ENCODE measurements at places on chromosomes 4 and X.

GRCh38 chr4:15162465-15163283, 160.4 kb downstream of the CPEB2 start:
- no peak overlapping the region for H3K4me3 ChIP-seq
- no peaks in the 10 kb centered on the region for H3K27me3 ChIP-seq
- H3K27ac ChIP-seq, result no peak overlapping the region
- no peaks in the 10 kb centered on the region for H3K36me3 ChIP-seq
- DNase-seq, result no peak

- no peaks in the 10 kb centered on the region for H3K4me1 ChIP-seq
- no peaks in the 10 kb centered on the region for H3K36me3 ChIP-seq
- no peak overlapping the region for H3K27ac ChIP-seq
- H3K4me3 ChIP-seq, result no peak overlapping the region
Measured at GRCh38 chr4:47661741-47662140, 176.1 kb downstream of the CORIN start.

- H3K36me3 ChIP-seq, result no peaks in the 10 kb centered on the region
- H3K4me3 ChIP-seq, result no peak overlapping the region
- DNase-seq, result no peak
- H3K4me1 ChIP-seq, result no peaks in the 10 kb centered on the region
Measured at GRCh38 chr4:64464581-64464980, 55.3 kb upstream of the TECRL start.

GRCh38 chr4:79155336-79155735, 170.5 kb downstream of the NAA11 start:
- H3K27me3 ChIP-seq, result no peaks in the 10 kb centered on the region
- H3K36me3 ChIP-seq, result no peaks in the 10 kb centered on the region
- DNase-seq, result no peak
- H3K27ac ChIP-seq, result no peak overlapping the region

DNA sequence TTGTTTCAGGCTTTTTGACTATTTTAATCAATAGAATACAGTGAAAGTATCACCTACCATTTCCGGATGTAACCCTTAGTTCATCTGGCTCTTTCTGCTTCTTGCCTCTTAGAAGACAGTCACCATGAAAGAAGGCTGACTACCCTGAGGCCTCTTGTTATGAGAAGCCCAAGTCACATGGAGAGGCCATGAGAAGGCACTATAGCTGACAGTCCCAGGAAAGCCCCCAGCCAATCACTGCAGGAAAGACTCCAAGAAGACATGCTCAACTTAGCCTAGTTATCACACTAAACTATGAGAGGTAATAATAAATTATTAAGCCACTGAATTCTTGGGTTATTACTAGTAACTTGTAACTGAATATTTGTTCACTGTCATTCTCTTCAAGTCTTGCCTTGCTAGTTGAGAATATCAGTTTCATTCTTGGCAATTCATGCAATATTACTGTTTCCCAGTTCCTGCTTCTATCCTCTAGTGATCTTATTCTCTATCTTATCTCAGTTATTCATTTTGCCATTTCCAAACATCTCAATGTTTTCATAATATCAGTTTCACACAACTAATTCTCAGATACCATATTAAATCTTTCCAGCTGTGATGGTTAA, 57.1 kb upstream of the GUCY1A1 start:
- H3K4me3 ChIP-seq, result no peak overlapping the region
- H3K4me1 ChIP-seq, result no peaks in the 10 kb centered on the region
- H3K27me3 ChIP-seq, result no peaks in the 10 kb centered on the region
- DNase-seq, result no peak
- no peak overlapping the region for H3K27ac ChIP-seq

DNA sequence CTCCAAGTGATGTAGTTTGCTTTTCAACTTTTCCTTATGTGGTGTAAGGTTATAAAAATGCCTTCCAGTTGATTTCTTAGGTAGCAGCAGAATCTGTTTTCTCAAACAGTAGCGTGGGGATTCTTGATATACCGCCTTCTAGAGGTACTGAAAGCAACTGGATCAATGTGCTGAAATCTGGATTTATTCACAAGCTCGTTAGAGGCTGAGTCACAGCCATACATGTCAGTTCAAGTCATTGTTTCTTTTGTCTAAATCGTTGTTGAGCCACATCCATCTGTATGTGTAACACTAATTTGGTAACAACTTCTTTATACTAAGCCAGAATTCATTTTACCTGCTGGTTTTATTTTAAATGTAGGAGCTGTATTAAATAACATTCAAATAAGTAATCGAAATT, 200.0 kb upstream of the MAD2L1 start:
- no peaks in the 10 kb centered on the region for H3K27me3 ChIP-seq
- no peak overlapping the region for H3K4me3 ChIP-seq
- no peaks in the 10 kb centered on the region for H3K36me3 ChIP-seq
- DNase-seq, result no peak
- H3K4me1 ChIP-seq, result no peaks in the 10 kb centered on the region

GRCh38 chr4:104457308-104457981, 37.2 kb downstream of the CXXC4 start:
- H3K36me3 ChIP-seq, result no peaks in the 10 kb centered on the region
- no peak overlapping the region for H3K27ac ChIP-seq
- H3K4me1 ChIP-seq, result no peaks in the 10 kb centered on the region
- H3K4me3 ChIP-seq, result no peak overlapping the region
- no peak for DNase-seq

- H3K36me3 ChIP-seq, result no peaks in the 10 kb centered on the region
- H3K27ac ChIP-seq, result no peak overlapping the region
- H3K4me3 ChIP-seq, result no peak overlapping the region
- no peak for DNase-seq
Measured at GRCh38 chr4:187193141-187193540, 469.5 kb upstream of the FAT1 start.

DNA sequence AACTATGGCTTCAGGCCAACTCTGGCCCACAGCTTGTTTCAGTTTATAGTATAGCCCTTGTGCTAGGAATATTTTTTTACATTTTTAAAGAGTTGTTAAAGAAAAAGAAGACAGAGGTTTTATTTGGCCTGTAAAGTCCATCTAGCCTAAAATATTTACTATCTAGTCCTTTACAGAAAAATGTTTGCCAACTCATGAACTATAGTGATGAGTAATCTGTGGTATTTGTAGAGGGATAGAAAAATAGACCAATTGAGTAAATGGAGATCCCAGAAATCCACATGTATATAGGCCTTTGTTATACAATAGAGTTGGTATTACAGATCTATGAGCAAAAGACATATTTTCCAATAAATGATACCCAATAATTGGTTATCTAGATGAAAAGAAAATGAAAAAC, 288.7 kb downstream of the PRDM5 start:
- no peak overlapping the region for H3K27ac ChIP-seq
- no peak for DNase-seq
- H3K4me3 ChIP-seq, result no peak overlapping the region
- H3K4me1 ChIP-seq, result no peaks in the 10 kb centered on the region
- no peaks in the 10 kb centered on the region for H3K27me3 ChIP-seq
- no peaks in the 10 kb centered on the region for H3K36me3 ChIP-seq
